ENCODE measurements at places on chromosomes 7 and 10.
A peak's percentile ranks its signal among the peaks of the same experiment; 100 is the strongest.

DNA sequence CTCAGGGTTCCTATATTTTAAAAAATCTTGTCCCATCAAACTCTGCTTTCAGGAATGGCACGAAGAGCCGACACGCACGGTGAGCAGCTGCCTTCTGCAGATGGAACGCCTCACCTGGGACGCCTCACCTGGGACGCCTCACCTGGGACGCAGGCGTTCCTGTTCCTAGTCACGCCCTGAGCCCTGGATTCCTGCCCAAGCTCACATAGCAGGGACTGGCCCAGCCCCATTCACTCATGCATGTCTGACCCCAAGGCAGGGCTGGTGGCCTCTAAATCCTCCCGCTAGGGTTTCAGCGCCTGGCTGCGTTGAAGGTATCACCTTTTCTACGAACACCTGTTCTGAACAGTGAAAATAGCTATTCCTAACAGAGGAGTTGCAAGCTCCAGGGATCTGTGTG, 49.8 kb downstream of the CARD11 start:
- no peak for DNase-seq

DNA sequence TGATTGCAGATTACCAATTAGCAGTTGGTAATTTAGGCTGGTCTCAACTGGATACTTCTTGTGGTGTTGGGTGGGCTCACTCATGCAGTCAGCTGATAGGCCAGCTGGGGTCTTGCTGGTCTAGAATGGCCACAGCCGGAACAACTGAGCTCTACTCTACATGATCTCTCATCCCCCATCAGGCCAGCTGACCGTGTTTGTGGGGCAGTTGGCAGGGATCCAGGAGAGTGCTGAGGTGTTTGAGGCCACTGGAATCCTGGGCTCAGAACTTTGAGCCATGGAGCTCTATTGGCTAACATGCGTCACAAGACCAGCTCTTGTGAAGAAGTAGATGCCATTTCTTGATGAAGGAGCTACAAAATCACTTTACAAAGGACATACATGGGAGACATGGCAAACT, 242.4 kb downstream of the GFRA1 start:
- no peak for DNase-seq

- DNase-seq = peak; percentile 67
Measured at GRCh38 chr10:97542169-97543024, 30.2 kb upstream of the ANKRD2 start.

DNA sequence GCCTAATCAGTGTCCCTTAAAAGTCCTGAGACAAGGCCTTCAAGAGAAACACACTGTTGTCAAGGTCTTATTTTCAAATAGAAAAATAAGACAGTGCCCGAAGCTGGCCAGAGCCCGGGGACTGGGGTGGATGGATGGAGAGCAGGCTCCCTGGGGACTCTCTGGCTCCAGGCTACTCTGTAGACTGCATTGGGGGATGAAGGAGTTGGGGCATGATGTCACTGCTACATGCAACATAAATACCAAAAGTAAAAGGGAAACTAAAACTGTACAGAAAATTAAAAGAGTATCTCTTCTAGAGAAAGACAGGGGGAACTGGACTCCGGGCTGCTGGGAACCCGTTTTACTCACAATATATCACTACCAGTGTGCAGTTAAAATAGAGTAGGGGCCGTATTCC, 629.8 kb downstream of the KCNMA1 start:
- no peak for DNase-seq

DNA sequence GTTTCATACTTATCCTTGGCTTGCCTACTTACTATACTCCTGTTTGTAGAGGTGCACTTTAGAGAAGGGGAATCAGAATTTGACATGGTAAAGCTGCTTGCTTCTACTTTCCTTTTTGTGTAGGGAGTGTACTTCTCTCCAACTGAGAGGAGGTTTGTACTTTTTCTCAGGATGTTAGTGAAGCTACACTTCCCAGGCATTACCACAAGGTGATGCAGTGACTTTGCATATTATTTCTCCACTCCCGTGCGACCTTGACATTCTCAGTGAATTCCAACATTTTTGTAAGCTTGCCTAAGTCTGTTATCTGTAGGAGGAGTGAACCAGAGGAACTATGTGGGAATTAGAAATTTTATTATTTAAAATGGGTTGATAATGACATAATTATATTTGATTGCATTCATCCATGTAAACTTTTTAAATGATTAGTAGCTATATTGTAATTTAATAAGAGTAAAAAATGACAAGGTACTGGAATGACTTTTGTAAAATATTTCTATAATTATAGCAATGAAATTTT, 5.2 kb downstream of the TAX1BP1 start:
- DNase-seq = peak; percentile 19

DNA sequence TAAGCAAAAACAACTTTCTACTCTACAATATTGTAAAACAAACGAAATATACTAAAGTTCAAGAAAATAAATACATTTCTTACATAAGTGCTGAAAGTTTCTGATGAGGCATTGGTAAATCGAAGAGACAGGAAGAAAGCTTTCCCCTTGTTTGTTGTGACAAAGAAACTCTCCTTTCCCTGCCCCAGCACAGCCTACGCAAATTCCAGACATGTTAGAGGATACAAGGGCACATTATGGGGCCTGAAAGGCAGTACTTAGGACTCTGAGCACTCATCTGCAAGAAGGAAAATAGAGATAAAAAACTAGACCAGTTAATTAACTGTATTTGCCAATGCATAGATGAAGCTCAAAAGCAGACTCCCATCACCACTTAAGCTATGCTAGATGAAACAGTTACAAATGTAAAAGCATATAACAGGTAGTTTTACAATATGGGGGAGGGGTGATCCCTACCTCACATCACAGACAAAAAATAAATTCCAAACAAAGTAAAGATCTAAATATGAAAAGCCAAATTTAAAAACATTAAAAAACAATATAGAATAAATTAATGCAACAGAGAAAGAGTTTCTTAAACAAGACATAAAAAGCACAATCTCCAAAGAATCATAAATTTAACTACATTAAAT, 21.8 kb downstream of the ARHGAP19 start:
- DNase-seq = no peak

GRCh38 chr7:100719523-100720278, 567 bp upstream of the EPO start:
- DNase-seq = no peak

- no peak for DNase-seq
Measured at GRCh38 chr7:149253665-149254064, 8.3 kb upstream of the ZNF783 start.

- DNase-seq = no peak
Measured at GRCh38 chr7:98909487-98909886, 31.2 kb downstream of the TRRAP start.

GRCh38 chr10:60896033-60896432, 48.0 kb downstream of the RHOBTB1 start:
- no peak for DNase-seq

DNA sequence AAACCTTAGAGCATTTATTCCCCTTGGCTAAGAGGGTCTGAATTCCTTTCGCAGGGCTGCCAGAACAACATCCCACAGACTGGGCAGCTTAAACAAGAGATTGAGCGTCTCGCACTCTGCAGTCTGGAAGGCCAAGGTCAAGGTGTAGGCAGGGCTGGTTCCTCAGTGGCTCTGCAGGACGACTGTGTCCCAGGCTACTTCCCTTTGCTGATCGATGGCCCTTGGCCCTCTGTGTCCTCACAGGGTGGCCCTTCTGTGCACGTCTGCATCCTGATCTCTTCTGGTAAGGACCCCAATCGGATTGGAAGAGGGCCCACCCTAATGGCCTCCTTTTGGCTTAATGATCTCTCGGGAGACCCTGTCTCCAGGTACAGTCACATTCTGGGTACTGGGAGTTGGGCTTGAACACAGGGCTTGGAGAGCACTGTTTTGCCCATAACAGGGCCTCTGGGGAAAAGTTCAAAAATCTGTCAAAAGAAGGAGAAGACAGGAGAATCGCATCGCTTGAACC, 35.1 kb upstream of the DNAJB6 start:
- DNase-seq = no peak

- DNase-seq = no peak
Measured at GRCh38 chr10:127159648-127160245, 36.6 kb downstream of the INSYN2A start.

DNA sequence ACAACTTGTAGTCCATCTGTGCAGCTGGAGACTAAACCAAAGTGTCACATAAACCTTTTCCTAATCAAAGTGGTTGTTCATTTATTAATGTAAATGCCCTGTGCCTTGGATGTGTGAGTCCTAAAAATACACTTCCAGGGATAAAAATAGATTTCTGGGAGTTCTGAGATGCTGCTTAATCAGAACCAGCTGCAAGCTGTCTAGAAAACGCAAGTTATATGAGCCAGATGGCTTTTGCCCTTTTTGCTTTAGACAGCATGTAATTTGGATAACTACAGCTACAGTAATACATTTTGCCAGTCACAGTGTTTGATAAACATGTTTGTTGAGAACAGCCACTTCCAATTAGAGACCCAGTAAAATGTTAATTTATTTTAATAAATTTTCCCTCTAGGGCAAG, 185.1 kb upstream of the PRPS1L1 start:
- no peak for DNase-seq

- DNase-seq = no peak
Measured at GRCh38 chr10:74824900-74825370, 1.5 kb upstream of the KAT6B start.
